Stimulated activated CD4-positive, alpha-beta T cell treated with anti-CD3 and anti-CD28 coated beads, TNF-alpha, amount 100 ng/mL, for 24 hours (primary cell): ENCODE measurements at places on chromosomes 2 and 18.
A peak's percentile ranks its signal among the peaks of the same experiment; 100 is the strongest.

DNA sequence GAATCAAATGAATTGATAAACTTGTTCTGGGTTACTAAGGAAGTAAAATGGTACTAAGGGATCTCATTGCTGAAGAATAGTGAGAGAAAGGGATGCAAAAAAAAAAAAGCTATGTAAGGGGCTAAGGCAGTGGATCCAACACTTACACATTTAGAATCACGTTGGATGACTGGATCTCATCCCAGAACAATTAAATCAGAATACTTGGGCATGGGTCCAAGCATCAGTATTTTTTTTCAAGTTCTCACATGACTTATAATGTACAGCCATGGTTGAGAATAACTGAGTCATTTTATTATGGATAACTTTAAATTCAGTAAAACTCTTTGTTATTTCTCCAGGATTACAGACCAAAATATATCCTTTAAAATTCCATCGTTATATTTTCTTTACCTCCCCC lies 8.5 kb downstream of the DSC1 start:
- no peak for DNase-seq

GRCh38 chr2:229970406-229970805 lies 48.1 kb downstream of the FBXO36 start:
- no peak for DNase-seq

DNA sequence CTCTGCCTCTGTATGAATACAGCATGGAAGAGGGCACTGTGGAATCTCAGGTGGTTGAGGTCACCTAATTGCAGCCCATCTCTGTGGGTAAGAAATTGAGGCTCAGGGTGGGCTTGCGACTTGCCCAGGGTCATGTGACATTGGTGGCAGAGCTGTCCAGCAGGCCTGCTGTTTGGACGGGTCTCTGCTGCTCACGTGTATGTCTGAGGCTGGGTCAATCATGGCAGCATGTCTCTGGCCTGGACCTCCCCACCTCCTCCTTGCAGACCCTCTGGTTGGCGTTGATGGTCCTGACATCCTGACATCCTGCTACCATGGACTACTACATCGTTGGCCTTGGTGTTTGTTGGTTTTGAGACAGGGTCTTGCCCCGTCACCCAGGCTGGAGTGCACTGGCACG lies 64.3 kb upstream of the HPCAL1 start:
- no peak for DNase-seq

- no peak for DNase-seq
These were observed 40.3 kb upstream of the FAM171B start for GRCh38 chr2:186653511-186653910.

GRCh38 chr2:235270956-235271355 lies 222.9 kb upstream of the AGAP1 start:
- DNase-seq: no peak

DNA sequence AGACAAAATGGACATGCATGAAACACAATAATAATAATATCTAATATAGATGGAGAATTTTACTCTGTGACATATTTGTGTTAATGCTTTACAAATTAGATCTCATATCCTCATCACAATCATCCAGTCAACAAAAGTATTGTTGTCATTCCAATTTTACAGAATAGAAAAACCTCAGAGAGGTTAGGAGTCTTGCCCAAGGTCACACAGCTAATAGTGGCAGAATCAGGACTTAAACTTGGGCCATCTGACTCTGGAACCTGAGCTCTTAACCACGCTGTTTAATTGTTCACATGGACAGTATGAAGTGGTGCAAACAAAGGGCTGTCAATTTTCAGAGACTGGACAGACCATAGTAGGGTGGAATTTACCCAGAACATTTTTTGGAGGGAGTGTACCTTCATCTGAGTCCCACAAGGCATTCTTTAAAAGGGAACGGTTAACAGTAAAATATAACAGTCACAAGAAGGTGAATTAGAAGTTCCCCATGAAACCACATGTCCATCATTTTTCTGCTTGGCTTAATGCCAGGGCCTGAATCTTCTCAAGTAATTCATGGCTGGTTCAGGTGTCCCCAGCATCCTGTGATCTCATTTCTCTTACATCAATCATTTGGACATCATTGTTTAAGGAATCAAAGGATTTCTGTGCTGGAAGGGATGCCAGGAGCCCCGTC lies 35.4 kb upstream of the CCDC93 start:
- DNase-seq: no peak

- peak; percentile 37 for DNase-seq
These were observed 4.9 kb downstream of the ZAP70 start for GRCh38 chr2:97718051-97718882.

DNA sequence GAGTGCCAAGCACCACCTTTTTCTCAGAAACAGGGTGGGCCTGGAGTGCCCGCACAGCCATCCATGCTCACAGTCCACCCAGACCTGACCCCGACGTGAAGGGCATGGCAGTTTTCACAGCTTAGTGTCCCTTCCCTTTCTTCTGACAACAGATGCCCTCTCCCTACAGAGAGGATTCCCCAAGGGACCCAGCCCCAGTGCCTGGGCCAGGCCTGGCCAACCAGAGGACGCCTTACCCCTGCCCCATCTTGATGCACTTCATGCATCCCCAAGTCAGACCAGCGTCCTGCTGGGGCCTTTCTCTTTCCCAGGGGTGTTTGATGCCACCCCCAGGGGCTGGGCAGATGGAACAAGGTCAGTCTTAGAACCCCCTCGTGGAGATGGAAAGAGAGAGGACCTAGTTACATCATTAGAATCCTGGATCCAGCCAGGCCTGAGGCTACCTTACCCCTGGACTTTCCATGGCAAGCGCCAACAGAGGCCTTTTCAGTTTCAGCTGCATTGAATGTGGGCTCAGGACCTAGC lies 3.8 kb downstream of the ANKMY1 start:
- DNase-seq: no peak

GRCh38 chr2:188776634-188777033 lies 197.5 kb upstream of the COL3A1 start:
- no peak for DNase-seq

GRCh38 chr2:169478339-169478738 lies 955 bp upstream of the BBS5 start:
- DNase-seq: no peak

GRCh38 chr2:156340804-156341451 lies 8.4 kb upstream of the NR4A2 start:
- no peak for DNase-seq

- no peak for DNase-seq
These were observed 106.3 kb downstream of the C2orf74 start for GRCh38 chr2:61268249-61268648.

DNA sequence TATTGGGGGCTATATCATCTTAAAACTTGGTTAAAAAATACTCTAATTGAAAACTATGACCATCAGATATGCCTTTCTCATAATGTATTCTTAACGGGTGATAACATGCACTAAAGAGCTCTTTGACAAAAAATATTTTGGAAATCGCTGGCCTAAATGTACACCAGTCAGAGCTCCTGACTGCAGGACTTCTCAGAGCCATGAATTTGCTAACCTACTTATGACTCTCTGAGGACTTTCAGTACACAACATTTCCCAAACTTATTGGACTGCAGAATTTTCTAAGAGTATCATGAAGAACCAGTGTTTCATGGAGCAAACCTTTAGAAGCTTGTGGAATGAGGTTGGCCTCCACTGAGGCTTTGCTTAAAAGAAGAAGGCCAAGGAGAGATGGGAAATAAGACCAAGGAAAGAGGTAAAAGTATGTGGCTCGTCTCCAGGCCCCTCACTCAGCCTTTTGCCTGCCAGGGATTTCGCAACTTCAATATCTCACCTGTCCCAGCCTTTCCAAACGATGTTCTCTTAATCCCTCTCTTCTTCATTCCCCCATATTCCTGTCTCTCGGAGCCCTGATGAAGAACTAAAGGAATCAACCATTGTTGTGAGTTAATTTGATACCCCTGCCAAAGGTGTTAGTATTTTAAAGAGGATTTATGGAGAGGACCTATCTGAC lies 88.8 kb upstream of the EPC2 start:
- no peak for DNase-seq

DNA sequence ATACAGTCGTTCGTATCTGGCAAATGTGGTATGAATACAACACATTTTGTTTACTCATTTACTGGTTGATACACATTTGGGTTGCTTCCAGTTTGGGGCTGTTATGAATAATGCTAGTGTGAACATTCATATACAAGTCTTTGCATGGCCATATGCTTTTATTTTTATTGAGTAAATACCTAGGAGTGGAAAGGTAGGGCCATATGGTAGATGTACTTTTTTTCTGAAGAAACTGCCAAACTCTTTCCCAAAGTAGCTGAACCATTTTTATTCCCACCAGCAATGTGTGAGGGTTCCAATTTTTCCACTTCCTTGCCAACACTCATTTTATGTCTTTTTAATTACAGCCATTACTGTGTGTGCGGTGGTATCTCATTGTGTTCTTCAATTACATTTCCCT lies 496.2 kb upstream of the NRXN1 start:
- DNase-seq: no peak

DNA sequence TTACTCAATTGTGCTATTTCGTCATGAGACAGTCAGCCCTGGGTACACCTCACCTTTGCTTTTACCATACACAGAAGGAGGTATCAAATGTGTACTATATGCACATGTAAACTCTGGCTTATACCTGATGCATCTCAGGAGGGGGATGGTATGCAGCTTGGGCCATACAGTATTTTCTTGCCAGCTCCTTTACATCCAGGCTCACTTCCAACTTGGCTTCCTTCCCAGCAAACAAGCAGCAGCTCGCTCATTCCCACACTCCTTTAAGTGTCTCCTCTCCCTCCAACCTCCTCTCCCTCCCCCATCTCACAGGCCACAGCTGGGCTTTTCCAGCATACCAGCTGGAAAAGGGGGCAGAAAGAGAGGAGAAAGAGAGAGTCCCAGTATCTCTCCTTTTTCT lies 9.6 kb downstream of the MARCHF4 start:
- no peak for DNase-seq

DNA sequence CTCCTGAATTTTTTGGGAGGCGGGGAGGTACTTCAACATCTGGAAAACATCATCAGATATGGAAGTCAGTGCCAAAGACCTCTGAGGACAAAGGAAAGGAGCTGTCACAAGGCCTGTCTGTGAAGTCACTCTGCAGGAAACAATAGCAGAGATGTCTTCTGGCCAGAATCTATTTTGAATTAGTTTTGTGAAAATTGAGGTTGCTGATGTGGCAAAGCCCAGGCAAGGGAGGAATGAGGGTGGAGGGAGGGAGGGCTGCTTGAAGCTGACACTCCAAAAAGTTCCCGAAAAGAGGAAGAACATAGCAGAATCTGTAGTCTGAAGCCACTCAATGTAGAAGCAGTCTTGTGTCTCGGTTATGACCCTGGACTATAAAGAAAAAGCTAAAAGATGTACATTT lies 151.1 kb upstream of the LHCGR start:
- no peak for DNase-seq

DNA sequence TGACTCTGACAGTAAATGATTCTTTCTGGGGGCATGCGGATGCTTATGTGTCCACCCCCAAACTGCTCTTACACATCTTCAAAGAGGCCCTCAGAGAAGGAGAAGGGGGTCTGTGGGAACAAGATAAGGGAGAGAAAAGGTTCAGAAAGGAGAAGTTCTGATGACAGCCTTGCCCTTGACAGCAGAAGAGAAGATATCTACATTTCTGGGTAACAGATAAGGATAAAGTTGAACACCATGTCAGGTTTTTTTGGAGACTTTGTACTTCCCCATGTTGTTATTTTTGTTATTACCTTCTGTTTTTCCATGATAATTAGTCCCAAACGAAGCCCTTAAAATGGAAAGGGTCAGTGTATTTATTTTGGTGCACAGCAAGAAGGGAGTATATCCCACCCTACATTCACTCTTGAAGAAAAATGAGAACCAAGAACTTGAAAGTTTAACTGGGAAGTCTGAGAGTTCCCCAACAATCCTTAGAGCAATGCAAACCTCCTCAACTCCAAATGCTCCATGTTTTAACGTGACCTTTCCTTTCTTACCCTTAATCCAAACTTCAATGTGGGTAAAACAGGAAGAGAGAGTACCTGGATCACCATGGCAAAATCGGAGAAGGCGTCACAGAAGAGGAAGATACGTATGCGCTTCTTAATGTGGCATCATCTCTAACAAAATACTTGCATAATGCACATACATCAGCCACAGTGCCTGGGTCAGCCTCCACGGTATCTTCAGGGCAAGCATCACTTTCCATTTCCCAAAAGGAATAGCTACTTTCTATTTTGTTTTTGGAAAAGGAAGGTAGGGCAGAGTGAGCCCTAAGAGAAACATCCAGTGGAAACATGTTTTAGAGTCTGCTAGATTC lies 264.6 kb upstream of the STON1 start:
- no peak for DNase-seq

DNA sequence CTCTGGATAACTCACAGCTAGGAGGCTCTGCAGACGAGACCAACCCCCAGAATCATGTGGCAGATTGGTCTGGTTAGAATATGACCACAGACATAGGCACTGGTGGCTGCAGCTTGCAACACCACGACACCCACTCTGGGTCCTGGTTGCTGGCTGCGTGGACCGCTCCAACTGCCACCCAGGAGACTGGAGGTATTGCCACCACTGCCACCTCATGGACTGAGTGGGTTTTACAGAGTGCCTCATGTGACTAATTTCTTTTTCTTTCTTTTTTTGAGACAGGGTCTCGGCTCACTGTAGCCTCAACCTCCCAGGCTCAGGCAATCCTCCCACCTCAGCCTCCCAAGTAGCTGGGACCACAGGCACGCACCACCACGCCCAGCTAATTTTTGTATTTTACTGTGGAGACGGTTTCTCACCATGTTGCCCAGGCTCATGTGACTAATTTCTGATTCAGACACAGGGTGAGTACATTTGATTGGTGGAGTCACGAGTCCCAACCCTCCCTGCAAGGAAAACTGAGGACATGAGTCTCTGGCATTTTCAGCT lies 29.9 kb upstream of the NT5DC4 start:
- DNase-seq: peak; percentile 31

DNA sequence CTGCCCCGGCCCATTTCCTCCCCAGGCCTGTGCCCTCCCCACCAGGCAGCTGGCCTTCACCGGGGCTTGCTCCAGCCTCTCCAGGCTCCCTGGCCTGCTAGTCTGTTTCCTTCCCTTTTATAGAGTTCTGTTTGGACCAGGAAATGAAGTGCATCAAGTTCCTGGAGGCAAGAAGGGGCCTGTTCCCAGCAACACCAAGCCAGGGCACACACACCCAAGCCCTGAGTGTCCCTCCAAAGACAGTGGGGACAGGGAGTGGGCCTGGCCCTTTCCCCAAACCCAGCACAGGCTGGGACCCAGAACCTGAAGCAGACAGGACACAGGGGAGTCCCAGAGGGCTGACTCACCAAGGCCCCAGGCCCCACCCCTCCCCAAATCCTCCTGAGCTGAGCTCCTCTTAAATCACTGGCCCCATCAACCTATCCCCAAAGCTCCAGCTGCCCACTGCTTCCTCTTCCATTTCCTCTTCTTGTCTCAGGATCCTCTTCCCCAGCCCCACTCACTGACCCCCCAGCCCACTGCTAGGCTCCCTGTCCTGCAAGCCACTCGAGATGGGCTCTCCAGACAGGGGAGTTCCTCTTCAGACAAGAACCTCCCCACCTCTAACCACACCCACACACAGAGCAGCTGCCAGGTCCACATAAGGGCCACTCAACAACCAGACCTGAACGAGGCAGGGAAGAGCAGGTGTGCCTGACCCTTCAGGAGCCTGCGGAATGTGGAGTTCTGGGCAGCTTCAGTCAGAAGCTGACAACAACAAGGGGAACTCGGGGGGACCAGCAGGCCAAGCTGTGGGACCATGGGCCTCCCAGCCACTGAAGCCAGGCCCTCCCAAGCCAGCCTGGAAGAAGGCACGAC lies 74.2 kb downstream of the TNS1 start:
- DNase-seq: no peak
